ENCODE measurements at places on chromosomes 6 and 20. TPM values are rescaled to one million over a fixed set of nuclear protein-coding genes. Genes with fewer than 3 reads are reported as not detected.
A peak's percentile ranks its signal among the peaks of the same experiment; 100 is the strongest.

The WFDC5 gene
- total RNA-seq, result not detected

The MDFI gene
- 2.3 TPM for total RNA-seq

The ARMC12 gene
- 0.54 TPM for total RNA-seq

The SIRPA gene
- total RNA-seq, result 17.6 TPM

DNA sequence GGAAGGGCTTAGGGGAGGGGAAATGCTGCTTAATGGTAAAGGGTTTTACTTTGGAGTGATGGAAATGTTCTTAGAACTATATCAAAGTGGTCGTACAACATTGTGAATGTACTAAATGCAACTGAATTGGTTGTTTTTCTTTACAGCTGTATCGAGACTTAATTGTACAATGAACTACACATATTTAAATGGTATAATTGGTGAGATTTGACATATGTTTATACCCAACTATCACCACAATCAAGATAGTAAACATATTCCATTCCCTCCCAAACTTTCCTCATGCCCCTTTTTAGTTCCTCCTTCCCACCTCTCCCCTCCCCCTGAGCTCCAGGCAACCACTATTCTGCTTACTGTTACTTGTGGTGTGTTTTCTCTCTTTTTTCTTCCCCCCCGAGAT is 44.0 kb downstream of the SCAND1 start:
- H3K27ac ChIP-seq, result no peak overlapping the region
- no peaks in the 10 kb centered on the region for H3K27me3 ChIP-seq

- no peaks in the 10 kb centered on the region for H3K27me3 ChIP-seq
- no peak overlapping the region for H3K4me3 ChIP-seq
- no peaks in the 10 kb centered on the region for H3K4me1 ChIP-seq
- no peak overlapping the region for H3K27ac ChIP-seq
- DNase-seq, result no peak
- no peaks in the 10 kb centered on the region for H3K36me3 ChIP-seq
Observed at GRCh38 chr6:28001751-28002150, 44.7 kb downstream of the OR2B6 start.

DNA sequence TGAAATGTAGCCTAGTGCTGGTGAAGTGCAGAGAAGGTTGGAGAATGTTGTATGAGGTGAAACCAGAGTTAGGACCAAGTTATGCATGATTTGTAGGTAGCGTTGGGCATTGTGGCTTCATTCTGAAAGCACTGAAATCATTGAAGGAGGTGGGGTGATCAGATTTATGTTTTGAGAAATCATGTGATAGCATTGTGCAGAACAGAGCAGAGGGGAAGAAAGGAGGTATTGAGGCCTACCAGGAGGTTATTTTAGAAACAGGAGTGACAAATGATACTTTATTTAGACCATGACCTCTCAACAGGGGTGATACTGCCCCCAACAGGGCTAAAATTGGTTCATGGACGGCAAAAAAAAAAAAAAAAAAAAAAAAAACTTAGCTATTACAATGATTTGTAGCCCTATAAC is 15.6 kb upstream of the HMGN3 start:
- no peaks in the 10 kb centered on the region for H3K36me3 ChIP-seq
- H3K27ac ChIP-seq, result no peak overlapping the region
- H3K27me3 ChIP-seq, result no peaks in the 10 kb centered on the region
- DNase-seq, result no peak
- no peak overlapping the region for H3K4me3 ChIP-seq

DNA sequence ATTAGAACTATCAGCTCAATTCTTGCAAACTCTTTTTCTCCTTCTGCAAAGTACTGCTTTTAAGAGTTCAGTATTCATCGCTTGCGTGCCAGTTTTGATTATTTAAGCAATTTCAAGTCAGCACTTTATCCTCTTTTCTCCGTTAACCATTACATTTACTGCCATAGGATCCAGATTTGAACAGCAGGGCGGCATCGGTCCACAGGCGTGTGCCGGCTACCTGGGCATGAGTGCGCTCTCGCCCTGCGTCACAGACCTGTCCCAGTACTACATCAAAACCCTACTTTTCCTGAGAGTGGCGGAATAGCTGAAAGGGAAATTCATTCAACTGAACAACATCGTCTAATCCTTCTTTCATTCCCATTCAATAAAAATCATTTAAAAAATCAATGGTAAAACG is 53.4 kb downstream of the MYLK4 start:
- no peak overlapping the region for H3K27ac ChIP-seq
- no peak overlapping the region for H3K4me3 ChIP-seq
- no peaks in the 10 kb centered on the region for H3K27me3 ChIP-seq
- DNase-seq, result no peak
- H3K4me1 ChIP-seq, result no peaks in the 10 kb centered on the region
- H3K36me3 ChIP-seq, result no peaks in the 10 kb centered on the region

- no peak overlapping the region for H3K4me3 ChIP-seq
- DNase-seq, result no peak
- no peaks in the 10 kb centered on the region for H3K27me3 ChIP-seq
- no peak overlapping the region for H3K27ac ChIP-seq
- H3K36me3 ChIP-seq, result no peaks in the 10 kb centered on the region
Observed at GRCh38 chr6:33860706-33861474, 57.1 kb upstream of the MLN start.

DNA sequence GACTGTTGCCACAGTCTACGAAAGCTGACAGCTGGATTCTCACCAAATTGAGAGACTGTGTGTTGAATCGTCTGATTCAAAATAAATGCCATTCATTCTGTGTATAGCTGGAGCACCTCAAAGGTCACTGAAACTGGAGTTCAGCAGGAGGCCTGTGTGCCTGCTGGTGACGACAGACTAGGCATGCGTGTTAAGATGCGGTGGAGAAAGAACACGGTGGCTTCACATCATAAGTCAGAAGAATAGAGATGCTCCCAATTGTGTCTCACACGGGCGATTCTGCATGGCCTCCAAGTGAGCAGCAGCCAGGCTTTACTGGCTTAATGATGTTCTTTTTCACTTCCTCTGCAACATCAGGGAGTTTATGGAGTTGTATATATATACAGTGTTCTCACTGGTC is 32.3 kb downstream of the SNHG17 start:
- no peak overlapping the region for H3K4me3 ChIP-seq
- no peaks in the 10 kb centered on the region for H3K27me3 ChIP-seq
- H3K27ac ChIP-seq, result no peak overlapping the region
- H3K36me3 ChIP-seq, result no peaks in the 10 kb centered on the region
- H3K4me1 ChIP-seq, result no peaks in the 10 kb centered on the region
- no peak for DNase-seq

DNA sequence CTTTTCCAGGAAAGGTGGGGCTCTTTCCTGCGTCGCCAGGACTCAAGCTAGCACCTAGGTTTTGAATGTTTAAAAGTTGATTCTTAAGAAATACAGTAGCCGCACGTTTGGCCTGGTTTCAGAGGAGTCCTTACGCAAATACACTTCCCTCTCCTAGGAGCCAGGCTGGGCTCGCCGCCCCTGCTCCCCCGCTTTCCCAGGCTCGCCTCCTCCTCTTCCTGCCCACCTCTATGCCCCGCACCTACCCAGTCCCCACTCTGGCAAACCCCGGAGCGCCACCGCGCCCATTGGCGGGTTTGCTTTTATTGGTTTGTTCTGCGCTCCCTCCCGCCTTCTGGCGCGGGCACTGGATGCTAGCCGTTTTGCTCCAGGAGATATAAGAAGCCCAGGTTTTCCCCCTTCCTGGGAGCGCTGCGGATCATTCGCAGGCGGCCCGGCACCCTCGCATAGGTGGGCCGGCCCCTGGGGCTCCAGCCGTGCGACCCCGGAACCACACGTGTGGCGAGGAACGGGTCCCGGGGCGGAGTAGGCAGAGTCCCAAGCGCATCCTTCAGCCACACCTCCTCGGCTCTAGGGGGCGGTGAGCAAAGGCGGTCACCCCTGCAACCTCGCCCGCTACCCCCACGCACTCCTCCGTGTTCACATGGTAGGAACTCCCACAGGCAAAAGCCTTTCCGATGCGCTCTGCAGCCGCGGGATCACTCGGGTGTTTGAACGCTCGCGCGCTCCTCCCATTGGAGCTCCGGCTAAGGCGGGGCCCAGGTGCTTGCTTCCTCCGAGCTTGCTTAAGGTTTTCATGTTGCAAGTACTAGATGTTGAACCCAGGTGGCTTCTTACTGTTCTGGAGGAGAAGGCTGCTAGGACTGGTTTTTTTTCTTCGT is 119.0 kb downstream of the RTN4IP1 start:
- H3K27me3 ChIP-seq, result no peaks in the 10 kb centered on the region
- H3K4me3 ChIP-seq, result peak overlapping the region; percentile 26
- peak; percentile 56 for DNase-seq
- H3K4me1 ChIP-seq, result peaks cover 4% of the 10 kb centered on the region
- H3K27ac ChIP-seq, result no peak overlapping the region

DNA sequence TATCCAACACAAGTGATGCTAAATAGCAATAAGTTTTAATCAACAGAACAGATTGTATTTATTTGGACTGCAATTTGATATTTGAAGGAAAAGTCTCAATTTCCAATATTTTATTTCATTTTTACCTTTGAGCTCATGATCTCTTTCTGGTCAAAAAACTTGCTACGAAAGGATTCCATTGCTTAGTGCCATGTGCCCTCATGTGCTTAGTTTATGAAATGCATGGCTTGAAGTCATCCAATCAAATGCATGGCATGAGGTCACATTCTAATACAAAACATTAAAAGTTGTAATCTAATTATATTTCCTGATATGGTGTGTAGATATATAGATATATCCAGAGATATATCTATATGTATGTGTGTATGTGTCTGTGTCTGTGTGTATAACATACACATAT is 321.2 kb upstream of the ADGRB3 start:
- H3K27me3 ChIP-seq, result no peaks in the 10 kb centered on the region
- no peak overlapping the region for H3K4me3 ChIP-seq
- H3K4me1 ChIP-seq, result no peaks in the 10 kb centered on the region
- no peaks in the 10 kb centered on the region for H3K36me3 ChIP-seq

- H3K4me1 ChIP-seq, result no peaks in the 10 kb centered on the region
- no peak within 1 kb of the TSS for H3K4me3 ChIP-seq
- no peaks in the 10 kb centered on the region for H3K36me3 ChIP-seq
- no peak within 1 kb of the TSS for H3K27ac ChIP-seq
- no peak for DNase-seq
Observed at GRCh38 chr20:44810391-44811149, at the start of gene RIMS4. Gene RIMS4, minus strand, starts transcription at chr20:44810546. Its CDS starts 275 bp downstream, at chr20:44810271.

GRCh38 chr6:36757206-36757605 is 59.6 kb downstream of the RAB44 start:
- H3K27ac ChIP-seq, result no peak overlapping the region
- no peaks in the 10 kb centered on the region for H3K36me3 ChIP-seq
- DNase-seq, result no peak
- H3K4me1 ChIP-seq, result peaks cover 3% of the 10 kb centered on the region

DNA sequence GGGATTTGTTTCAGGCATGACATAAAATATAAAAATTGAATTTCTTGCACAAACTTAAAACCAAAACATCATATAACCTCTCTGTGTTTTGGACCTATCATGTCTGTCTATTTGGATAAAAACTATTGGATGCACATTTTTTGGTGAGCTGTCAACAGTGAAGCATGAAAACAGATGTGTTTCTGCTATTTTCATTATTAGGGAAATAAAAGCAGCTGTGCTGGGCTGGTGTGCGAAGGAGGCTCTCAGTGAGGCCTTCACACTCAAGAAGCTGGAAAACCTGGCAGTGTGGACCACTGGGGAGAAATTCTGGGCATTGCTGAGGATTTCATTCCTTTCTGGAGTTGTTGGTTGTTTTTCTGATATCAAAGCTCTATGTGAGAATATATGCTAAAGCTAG is 395.3 kb downstream of the GJA1 start:
- no peaks in the 10 kb centered on the region for H3K27me3 ChIP-seq
- H3K36me3 ChIP-seq, result no peaks in the 10 kb centered on the region
- H3K4me1 ChIP-seq, result no peaks in the 10 kb centered on the region
- no peak overlapping the region for H3K4me3 ChIP-seq
- no peak overlapping the region for H3K27ac ChIP-seq
- no peak for DNase-seq

DNA sequence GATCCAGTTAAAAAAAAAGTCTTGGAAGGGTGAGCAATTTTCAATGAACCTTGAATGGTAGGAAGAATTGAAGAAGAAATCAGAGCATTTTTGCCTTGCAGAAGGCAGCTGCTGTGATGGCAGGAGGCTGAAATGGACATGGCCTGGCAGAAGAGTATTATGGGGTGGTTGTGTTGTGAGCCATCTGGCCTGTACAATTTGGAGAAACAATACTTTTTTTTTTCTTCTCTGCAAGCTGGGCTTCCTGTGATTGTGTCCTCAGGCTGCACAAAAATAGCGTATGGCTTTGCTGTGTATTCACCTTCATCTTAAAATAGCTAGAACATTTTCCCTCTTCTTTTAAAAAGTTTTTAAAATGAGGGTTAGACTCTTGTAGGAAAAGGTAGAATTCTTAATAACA is 21.4 kb downstream of the SYCP2L start:
- H3K36me3 ChIP-seq, result no peaks in the 10 kb centered on the region
- H3K27me3 ChIP-seq, result no peaks in the 10 kb centered on the region
- H3K4me3 ChIP-seq, result no peak overlapping the region

DNA sequence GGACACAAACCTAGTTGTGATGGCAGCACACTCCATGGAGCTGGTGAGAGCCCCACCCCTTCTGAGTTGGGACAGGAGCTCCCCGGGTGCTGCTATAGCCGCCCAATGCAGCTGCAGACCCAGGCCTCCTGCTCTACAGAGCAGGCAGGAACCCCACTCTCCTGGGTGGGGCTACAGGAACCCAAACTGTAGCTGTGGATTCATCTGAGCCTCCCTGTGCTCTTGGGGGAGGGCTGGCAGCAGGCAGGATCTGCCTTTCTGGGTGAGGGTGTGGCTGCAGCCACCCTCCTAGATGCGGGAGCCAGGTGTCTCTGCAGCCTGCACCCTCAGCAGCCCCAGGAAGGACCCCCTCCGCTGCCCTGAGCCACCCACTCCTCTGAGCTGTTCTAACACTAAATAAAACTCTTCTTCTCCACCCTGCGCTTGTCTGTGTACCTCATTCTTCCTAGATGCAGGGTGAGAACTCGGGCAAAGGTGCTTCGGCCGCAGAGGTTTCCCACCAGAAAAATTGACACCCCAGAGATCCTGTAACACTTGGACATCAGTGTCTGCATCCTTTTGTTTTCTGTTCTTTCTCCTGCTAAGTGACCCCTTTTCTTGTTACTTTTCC is 55.2 kb upstream of the KIF13A start:
- no peaks in the 10 kb centered on the region for H3K36me3 ChIP-seq
- H3K27ac ChIP-seq, result no peak overlapping the region
- peak; percentile 24 for DNase-seq
- no peaks in the 10 kb centered on the region for H3K27me3 ChIP-seq
- no peaks in the 10 kb centered on the region for H3K4me1 ChIP-seq
- H3K4me3 ChIP-seq, result no peak overlapping the region

GRCh38 chr6:108165714-108166663 is at the start of gene NR2E1:
Gene NR2E1, plus strand, starts transcription at chr6:108166022. Its CDS starts 744 bp downstream, at chr6:108166766.
- H3K4me1 ChIP-seq, result peaks cover 10% of the 10 kb centered on the region
- H3K27ac ChIP-seq, result no peak within 1 kb of the TSS
- H3K27me3 ChIP-seq, result peaks cover 11% of the 10 kb centered on the region
- DNase-seq, result peak; percentile 59
- H3K36me3 ChIP-seq, result no peaks in the 10 kb centered on the region
- H3K4me3 ChIP-seq, result peak within 1 kb of the TSS; percentile 4

GRCh38 chr6:35461270-35461669 is 6.9 kb upstream of the RPL10A start:
- no peak for DNase-seq
- no peak overlapping the region for H3K4me3 ChIP-seq
- no peaks in the 10 kb centered on the region for H3K4me1 ChIP-seq
- H3K27ac ChIP-seq, result no peak overlapping the region
- H3K27me3 ChIP-seq, result no peaks in the 10 kb centered on the region
- no peaks in the 10 kb centered on the region for H3K36me3 ChIP-seq

All from pancreas (tissue), 10 donors.